ENCODE measurements at places on chromosomes 13 and 19.
A peak's percentile ranks its signal among the peaks of the same experiment; 100 is the strongest.

DNA sequence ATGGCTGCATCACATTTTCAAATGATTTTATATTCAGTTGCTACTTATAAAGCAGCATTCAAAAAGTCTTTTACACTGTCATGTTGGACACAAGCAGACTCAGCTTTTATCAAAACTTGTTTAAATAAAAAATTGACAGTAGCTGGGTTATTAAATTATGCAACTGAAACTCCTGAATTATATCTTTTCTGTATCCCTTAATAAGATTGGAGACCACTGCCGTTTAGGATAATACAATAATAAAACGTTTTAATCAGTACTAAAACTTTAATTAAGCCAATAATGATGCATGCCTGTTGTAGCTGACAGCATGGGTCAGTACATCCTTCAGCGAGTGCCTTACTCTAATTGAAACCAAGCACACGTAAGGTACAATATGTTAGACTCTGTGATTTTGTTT, 78.0 kb downstream of the DPY19L3 start:
- no peak for DNase-seq

- no peak for DNase-seq
These were observed 53.6 kb downstream of the ZAR1L start for GRCh38 chr13:32261567-32261966.

- DNase-seq: no peak
These were observed 650.8 kb upstream of the KLF12 start for GRCh38 chr13:74784959-74785358.

DNA sequence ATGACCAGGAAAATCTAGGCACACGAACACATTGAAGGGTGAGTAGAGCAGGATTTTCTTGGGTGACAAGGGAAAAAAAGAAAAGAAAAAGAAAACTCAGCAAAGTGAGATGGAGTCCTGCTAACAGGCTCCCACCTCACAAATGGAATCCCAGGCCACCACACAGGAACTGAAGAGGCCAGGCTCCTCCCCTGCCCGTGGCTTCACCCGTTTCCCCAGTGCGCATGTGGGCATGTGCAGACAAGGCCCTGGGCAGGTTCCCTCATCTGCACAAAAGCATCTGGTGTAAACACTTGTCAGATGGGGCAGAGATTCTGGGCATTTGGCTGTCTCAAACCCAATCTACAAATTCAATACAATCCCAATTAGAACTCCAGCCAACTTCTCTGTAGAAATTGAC, 24.5 kb downstream of the CFAP97D2 start:
- no peak for DNase-seq

- DNase-seq: no peak
These were observed 927 bp downstream of the COL4A2 start for GRCh38 chr13:110307767-110308655.

DNA sequence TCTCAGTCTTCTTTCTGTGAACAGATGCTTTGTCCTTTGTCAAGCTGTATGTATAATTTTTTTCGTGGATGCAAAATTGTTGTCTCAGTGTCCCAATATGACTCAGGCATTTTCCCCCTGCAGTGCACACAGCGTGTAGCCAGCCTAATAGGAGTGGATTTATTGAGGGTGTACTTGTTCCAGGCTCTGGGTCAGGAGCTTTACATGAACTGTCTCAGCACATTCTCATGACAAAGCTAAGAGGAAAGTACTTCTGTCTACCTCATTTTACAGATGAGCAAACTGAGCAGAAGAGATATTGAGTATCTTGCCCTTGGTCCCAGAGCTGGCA, 50.8 kb downstream of the STK24 start:
- no peak for DNase-seq

GRCh38 chr13:29473166-29473565, 122.3 kb downstream of the SLC7A1 start:
- DNase-seq: no peak

DNA sequence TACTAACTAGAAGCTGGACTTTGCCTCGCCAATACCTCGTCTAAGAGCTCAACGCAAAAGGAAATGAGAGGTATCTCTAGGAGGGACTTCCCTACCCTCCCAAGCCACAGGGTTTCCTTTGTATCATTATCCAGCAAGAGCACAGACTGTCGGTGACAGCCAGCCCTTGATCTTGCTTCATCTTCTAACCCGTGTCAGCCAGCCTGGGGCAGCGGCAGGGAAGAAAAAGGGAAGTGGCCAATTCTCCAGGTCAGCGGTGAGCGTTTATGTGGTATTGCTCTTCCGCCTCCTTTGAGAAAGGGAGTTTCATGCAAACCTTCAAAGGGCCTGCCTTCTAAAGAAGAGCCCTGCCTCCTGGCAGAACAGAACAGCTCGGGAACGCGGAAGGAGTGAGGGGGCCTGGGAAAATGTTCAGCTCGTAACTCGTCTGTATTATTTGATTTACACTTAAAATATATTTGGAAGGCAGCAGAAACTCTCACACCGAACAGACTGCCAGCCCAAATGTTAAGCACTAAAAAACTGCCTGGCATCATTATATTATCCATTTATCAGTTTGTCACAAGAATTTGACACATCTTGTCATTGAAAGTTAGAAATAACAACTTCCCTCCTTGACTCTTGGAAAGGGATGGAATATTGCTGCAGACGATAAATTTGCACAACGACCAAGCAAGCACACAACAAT, 41.8 kb downstream of the EFNB2 start:
- no peak for DNase-seq

DNA sequence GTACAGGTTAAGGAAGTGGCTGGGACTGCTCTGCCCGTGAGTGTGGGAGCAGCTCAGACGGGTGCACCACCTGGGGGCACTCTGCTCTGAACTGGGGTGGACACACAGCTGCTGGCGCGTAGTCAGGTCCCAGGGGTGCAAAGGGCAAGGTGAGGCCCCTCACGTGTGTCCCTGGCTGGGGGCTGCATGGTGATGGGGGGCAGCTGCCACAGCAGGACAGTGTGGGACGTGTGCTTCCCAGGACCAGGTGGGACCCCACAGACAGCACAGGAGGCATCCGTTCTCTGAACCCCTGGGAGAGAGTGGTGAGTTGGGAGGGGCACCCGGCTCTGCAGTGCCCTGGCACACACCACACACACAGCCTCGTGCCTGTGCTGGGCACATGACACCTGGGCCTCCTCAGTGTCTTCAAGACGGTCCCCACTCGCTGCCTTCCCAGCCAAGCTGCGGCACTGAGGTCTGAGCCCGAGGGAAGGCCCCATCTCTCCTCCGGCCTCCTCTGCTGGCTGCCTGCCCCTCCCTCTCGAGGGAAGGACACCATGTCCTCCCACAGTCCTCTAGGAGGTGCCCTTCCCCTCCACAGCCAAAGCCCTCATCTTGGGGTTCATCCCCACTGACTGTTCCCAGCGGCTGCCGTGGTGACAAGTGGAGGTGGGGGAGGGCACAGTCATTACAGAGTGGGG, 24.7 kb downstream of the CILP2 start:
- peak; percentile 28 for DNase-seq

- peak; percentile 23 for DNase-seq
These were observed 391 bp downstream of the ZNF761 start for GRCh38 chr19:53432088-53432661.

DNA sequence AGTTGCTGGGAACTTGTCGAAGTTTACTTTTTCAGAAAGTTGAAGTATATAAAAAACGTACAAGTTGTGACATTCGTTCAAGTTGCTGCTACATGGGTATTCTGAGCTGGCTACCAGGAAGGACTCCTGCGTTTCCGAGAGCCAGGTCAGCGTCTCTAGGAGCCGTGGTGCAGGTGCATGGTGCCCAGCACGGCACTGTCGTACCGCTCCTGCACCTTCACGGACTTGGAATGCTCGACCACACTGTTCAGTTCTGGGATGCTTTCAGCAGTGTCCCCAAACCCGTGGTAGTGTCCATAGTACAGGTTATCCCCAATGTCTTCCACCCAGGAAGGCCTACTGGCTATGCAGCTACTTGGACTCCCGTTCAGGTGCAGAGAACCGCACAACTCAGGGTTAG, 35.4 kb downstream of the ANKRD10 start:
- DNase-seq: no peak

DNA sequence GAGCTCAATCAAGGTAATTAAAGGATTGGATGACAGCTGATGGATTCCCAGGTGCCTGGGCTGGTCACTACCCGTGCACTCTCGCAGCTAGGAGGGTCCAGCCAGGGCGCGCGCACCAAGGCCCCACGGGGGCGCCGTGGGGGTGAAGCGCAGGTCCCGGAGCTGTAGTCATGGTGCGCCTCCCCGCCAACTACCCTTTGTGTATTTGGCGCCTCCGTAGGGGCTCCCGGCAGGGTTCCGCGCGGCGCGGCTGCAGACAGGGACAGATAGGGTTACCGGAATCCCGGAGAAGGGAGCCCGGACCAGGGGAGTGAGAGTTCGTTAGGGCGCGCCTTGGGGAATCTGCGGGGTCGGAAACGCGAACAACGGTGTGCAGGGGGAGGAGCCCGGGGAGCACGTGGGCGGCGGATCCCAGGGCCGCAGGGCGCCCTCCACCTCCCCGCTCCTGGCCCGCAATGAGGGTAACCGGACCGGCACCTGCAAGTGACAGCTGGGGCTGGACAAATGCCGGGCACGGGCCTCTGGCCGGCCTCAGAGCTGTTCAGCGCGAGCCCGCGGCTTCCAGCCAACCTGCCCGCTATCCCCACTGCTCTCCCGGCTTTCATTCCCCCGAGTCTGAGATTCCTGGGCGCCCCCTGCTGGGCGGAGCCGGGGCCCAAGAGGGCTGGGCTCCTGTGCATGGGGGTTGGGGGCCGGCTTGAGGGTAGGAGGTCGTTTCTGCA, 3.4 kb upstream of the PRAM1 start:
- DNase-seq: peak; percentile 83

DNA sequence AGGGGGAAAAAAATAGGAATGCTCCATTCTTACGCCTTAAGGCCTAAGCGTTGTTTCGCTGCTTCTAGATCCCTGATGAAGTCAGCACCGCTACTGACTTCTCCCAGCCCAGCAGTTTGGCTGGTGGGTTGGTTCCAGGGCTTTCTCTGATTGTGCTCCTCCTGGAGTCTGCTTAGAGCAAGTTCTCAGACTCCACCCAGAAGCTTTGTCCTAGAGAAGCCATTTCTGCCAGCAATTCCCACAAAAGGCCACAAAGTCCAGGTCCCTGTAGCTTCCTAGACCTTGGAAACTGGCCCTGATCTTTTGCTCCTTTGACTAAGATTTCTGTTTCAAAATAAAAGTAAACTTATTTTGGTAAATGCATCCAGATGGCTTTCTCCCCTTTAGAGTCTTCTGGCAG, 65.4 kb downstream of the KCTD12 start:
- no peak for DNase-seq

GRCh38 chr13:44929692-44930091, 59.6 kb downstream of the NUFIP1 start:
- no peak for DNase-seq

GRCh38 chr13:30859326-30859725, 46.7 kb upstream of the MEDAG start:
- no peak for DNase-seq

DNA sequence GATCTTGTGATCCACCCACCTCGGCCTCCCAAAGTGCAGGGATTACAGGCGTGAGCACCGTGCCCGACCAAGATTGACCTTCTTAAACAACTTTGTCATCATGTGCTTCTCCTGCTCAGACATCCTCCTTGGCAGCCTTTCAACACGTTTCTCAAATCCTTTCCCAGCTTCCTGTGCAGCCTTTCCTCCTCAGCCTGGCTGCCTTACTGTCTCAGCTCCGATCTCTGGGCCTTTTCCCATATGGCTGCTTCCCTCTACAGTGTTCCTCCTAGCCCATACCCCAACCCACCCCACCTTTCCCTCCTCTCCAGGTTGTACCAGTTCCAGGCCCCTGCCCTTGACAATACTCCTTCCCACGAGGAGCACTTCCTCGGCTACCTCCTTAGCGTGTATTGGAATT, 7.2 kb downstream of the PHF11 start:
- no peak for DNase-seq

- DNase-seq: no peak
These were observed 1160.6 kb downstream of the PCDH9 start for GRCh38 chr13:66069570-66069969.

DNA sequence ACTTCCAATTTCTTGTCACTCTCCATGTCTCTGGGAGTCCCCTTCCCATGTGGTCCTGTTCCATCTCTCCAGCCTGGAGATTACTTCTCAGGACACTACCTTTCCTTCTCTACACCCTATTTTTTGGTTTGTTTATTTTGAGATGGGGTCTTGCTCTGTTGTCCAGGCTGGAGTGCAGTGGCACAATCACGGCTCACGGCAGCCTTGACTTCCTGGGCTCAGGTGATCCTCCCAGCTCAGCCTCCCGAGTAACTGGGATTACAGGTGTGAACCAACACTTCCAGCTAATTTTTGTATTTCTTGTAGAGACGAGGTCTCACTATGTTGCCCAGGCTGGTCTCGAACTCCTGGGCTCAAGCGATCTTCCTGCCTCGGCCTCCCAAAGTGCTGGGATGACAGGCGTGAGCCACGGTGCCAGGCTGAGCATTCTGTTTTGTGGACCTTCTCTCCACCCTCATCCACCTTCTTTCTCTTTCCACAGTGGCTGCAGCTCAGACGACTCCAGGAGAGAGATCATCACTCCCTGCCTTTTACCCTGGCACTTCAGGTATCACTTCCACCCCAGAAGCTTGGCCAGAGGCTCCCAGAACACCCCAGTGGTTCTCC, 644 bp downstream of the HCST start:
- DNase-seq: no peak

- DNase-seq: no peak
These were observed 208.3 kb upstream of the NBEA start for GRCh38 chr13:34733721-34734120.

DNA sequence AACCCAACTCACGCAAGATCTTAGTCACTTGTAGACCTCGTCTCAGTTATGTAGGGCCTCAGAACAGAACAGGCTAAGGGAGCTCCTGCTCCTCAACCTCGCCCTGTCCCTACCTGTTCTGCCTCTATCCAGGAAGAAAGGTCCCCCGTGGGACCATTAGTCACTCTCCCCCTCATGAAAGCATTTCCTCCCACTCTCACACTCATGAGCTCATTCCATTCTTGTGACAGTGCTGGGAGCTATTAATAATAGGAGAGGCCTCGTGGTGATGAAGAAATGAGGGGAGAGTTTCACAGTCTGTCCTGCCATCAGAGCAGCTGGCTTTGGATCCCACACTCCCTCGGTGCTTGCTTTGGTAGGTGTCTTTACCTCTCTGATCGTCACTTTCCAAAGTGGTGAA, 10.2 kb downstream of the PPP2R1A start:
- DNase-seq: no peak

- DNase-seq: peak; percentile 31
These were observed 533.0 kb downstream of the MYO16 start for GRCh38 chr13:109162248-109163036.

DNA sequence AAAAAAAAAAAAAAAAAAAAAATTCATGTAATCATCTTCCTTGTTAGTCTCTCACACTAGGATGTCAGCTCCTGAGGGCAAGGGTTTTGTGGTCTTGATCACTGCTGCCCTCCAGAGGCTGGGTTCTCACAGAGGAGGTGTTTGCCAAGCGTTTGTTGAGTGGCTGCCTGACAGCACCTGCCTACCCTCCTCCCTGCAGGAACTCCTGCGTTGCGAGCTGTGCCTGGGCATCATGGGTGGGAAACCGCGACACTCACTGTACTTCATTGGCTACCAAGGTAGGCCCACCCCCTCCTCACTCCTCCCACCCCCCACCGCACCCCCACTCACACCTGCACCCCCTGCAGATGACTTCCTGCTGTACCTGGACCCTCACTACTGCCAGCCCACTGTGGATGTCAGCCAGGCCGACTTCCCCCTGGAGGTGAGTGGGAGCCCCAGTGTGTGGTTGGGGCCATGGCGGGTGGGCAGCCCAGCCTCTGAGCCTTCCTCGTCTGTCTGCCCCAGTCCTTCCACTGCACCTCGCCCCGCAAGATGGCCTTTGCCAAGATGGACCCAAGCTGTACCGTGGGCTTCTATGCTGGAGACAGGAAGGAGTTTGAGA, 8.1 kb downstream of the ATG4D start:
- DNase-seq: peak; percentile 52

- no peak for DNase-seq
These were observed 13.4 kb downstream of the MBD3L2B start for GRCh38 chr19:7007859-7008258.

GRCh38 chr13:93862259-93862658, 617.2 kb downstream of the DCT start:
- no peak for DNase-seq
